K562 (cell line): ENCODE measurements at places on chromosomes 5 and 9.

DNA sequence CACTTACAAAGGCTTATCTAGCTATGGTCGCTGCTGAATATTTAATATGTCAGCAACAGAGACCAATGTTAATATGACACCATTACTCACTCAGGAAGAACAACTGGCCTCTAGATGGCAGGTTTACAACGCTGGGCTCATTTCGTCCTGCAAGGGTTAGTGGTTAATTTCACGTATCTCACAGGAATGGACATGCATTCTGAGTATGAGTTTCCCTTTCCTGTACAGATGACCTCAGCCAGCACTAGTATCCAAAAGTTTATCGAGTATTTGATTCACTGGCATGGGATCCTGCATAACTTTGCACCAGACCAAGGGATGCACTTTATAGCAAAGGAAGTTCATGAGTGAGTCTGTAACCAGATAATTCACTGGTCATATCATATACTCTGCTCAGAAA, 8.7 kb upstream of the TRPC7 start:
- no peak for DNase-seq

- no peak for DNase-seq
These were observed 156.1 kb downstream of the LURAP1L start for GRCh38 chr9:12930906-12931305.

GRCh38 chr5:158809310-158809850, 290.3 kb downstream of the EBF1 start:
- no peak for DNase-seq

- DNase-seq: no peak
These were observed 30.7 kb downstream of the AOPEP start for GRCh38 chr9:94757158-94757557.

DNA sequence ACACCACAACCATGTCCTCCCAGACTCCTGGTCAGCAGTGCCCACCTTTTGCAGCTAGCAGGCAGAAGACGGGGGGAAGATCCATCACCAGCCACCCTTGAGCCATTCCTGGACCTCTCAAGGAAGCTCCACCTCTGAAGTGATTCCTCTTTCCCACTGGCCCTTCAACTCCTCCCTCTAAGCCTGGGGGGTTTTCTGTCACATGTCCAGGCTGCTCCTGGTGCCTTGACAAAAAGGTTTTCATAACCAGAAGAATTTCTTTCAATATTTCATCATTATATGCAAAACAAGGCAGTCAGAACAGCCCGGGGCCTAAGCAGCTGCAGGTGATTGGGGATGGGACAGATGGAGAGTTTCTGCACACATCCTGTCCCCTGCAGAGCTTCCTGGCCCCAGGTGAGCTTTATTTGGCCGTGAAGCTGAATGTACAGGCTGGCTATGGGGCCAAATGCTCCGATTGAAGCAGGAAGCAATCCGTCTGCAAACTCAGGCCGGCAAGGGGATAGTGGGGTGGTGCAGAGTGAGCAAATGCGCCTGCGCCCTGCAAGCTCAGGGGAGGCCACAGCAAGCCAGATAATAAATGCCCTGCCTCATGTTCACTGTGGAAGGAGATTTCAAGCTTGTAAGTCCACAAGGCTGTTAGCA, 173.5 kb downstream of the C5orf15 start:
- DNase-seq: no peak

GRCh38 chr5:149583394-149583793, 2.1 kb downstream of the ARHGEF37 start:
- no peak for DNase-seq

GRCh38 chr9:87725900-87726709, at the start of gene CTSL:
Gene CTSL (plus strand): TSS chr9:87726119. CDS start chr9:87727604, 1,485 bp downstream.
- peak; percentile 86 for DNase-seq

DNA sequence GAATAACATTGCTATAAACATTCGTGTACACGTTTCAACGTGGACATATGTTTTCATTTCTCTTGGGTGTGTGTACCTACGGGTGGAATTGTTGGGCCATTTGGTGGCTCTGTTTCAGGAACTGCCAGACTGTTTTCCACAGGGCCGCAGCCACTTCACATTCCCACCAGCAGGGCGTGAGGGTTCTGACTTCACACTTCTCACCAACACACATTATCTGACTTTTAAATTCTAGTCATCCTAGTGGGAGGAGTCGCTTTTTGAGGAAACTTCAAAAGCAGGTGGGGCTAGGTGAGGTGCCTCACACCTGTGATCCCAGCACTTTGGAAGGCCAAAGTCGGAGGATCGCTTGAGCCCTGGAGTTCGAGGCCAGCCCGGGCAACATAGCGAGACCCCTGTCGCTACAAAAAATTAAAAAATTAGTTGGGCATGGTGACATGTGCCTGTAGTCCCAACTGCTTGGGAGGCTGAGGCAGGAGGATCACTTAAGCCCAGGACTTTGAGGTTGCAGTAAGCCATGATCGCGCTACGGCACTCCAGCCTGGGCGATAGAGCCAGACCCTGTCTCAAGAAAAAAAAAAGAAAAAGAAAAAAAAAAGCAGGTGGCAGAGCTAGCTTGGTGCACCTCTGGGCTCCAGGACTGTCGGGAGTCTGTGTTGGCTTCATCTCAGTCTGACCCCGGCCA, 28.5 kb downstream of the TSPAN17 start:
- peak; percentile 67 for DNase-seq

DNA sequence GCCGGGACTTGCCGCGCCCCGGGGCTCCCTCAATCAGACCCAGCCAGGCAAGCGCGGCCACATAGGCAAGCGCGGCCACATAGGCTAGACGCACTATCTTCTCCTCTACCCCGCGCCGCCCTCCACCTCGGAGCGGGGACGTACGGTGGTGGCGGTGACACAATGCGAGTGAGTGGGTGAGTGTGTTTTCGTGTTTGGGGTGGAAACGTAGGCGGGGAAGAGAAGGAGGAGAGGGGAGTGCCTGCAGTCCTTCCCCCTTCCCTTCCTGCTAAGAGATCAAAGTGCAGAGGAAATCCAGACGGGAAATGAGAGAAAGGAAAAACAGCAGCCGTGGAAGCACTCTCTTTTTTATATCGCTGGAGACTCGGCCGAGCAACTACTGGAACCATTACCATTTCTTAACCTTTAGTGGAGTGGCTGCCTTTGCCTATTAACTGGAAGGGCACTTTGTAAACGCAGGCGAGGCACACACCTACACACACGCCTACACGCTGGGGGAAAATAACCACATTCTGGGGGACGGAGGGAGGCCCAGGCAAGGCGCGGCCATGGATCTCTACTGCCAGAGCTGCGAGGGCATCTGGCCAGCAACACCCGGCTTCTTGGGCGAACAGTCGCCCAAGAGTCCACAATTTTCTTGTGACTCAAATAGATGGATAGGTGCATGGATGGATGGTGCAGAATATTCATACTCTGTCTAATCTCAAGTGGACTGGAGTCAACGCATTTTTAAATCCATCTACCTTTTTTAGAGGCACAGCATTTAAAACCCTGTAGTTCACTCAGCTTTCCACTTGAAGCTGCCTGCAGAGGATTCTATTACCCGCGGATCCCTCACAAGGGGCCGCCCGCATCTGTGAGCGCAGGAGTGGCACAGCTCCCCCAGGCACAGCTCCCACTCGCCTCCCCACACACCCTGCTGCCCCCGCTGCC, 2.1 kb downstream of the EDIL3 start:
- DNase-seq: no peak
